ENCODE measurements at places on chromosomes 4 and X. TPM values are rescaled to one million over a fixed set of nuclear protein-coding genes. Genes with fewer than 3 reads are reported as not detected.

DNA sequence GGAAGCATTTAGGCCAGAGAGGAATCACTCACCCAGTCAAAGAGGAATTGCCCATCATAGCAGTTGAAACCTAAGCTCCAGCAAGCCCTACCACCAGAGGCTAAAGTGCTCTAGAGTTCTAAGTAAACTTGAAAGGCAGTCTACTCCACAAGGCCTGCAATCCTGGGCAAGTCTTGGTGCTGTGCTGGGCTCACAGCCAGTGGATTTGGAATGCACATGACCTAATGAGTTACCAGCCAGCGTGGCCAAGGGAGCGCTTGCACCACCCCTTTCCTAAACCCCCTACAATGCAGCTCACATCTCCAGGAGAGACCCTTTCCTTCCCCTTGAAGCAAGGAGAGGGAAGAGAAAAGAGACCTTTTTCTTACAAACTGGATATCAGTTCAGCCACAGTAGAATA is 445.7 kb downstream of the GASK1B start:
- DNase-seq: no peak
- no peak overlapping the region for H3K27ac ChIP-seq
- no peaks in the 10 kb centered on the region for H3K27me3 ChIP-seq
- no peaks in the 10 kb centered on the region for H3K4me1 ChIP-seq

DNA sequence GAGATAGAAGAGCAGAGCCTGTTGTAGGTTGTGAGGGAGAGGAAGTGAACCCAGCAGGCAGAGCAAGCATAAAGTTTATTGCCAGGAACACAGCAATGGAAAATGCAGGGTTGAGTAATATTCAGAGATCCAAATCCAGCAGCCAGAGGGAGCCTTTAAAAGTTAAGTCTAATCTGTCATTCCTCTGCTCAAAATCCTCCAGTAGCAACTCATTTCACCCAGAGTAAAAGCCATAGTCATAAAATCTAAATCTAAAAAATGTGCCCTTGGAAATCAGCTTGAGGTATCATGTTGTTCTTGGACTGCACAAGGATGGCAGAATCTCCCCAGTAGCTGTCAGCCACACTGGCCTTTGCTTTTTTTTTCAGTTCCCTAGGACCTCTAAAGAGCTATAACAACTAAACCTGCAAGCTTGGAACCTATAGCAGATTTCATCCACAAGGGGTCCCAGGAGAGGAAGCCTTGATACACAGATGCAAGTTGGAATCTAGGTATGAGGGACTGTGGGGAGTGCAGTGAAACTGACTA is 62.9 kb upstream of the FRAS1 start:
- DNase-seq: no peak
- no peaks in the 10 kb centered on the region for H3K4me1 ChIP-seq
- no peak overlapping the region for H3K27ac ChIP-seq
- no peak overlapping the region for H3K4me3 ChIP-seq
- peaks cover 35% of the 10 kb centered on the region for H3K27me3 ChIP-seq

- no peak overlapping the region for H3K4me3 ChIP-seq
- peaks cover 2% of the 10 kb centered on the region for H3K27me3 ChIP-seq
- H3K4me1 ChIP-seq: peaks cover 2% of the 10 kb centered on the region
- H3K36me3 ChIP-seq: no peaks in the 10 kb centered on the region
- no peak overlapping the region for H3K27ac ChIP-seq
Observed at GRCh38 chr4:74433541-74434172, 11.3 kb upstream of the AREG start.

DNA sequence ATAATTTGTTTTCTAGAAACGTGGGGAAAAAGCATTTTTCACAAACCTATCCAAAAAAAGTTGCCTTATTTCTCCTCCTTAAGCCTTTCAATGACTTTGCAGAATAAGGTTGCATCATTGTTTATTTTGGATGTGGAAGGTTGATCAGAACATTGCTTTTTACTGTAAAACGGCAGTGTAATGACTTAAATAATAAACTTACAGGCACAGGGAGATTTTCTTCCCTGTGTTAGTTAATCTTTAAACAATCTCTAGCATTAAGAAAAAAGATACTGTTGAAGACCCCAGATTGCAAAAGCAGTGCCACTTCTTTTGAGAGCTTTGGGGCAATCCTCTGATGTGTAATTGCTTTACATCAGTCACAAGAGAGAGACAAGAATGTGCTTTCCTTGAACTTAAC is 153.4 kb downstream of the ARX start:
- DNase-seq: no peak
- no peaks in the 10 kb centered on the region for H3K27me3 ChIP-seq
- H3K36me3 ChIP-seq: peaks cover 11% of the 10 kb centered on the region
- no peak overlapping the region for H3K27ac ChIP-seq
- no peak overlapping the region for H3K4me3 ChIP-seq
- H3K4me1 ChIP-seq: no peaks in the 10 kb centered on the region

The GDPD2 gene
- total RNA-seq: 0.26 TPM

GRCh38 chr4:101393256-101393655 is 45.9 kb upstream of the PPP3CA start:
- H3K27me3 ChIP-seq: no peaks in the 10 kb centered on the region
- no peaks in the 10 kb centered on the region for H3K4me1 ChIP-seq
- DNase-seq: no peak
- H3K27ac ChIP-seq: no peak overlapping the region
- H3K4me3 ChIP-seq: no peak overlapping the region
- H3K36me3 ChIP-seq: peaks cover 4% of the 10 kb centered on the region

The CXorf49 gene
- not detected for total RNA-seq

The MRFAP1L1 gene
- total RNA-seq: 60.7 TPM

- no peaks in the 10 kb centered on the region for H3K27me3 ChIP-seq
- no peaks in the 10 kb centered on the region for H3K4me1 ChIP-seq
- no peak overlapping the region for H3K4me3 ChIP-seq
Observed at GRCh38 chr4:107283587-107284559, 247.8 kb upstream of the DKK2 start.

The ZCCHC18 gene
- total RNA-seq: 3.9 TPM

The ELOVL6 gene
- total RNA-seq: 27.5 TPM

The DAPP1 gene
- total RNA-seq: 24.6 TPM

The PDE6B gene
- 14.6 TPM for total RNA-seq

- H3K27ac ChIP-seq: peak overlapping the region; percentile 99
- peak overlapping the region; percentile 98 for H3K4me3 ChIP-seq
- no peaks in the 10 kb centered on the region for H3K27me3 ChIP-seq
- peak; percentile 94 for DNase-seq
Observed at GRCh38 chr4:40199999-40200874, 3.4 kb downstream of the RHOH start.

GRCh38 chr4:126627255-126627654 is 1005.5 kb upstream of the INTU start:
- no peak overlapping the region for H3K4me3 ChIP-seq
- no peaks in the 10 kb centered on the region for H3K27me3 ChIP-seq
- no peaks in the 10 kb centered on the region for H3K4me1 ChIP-seq
- no peak for DNase-seq

- no peak for DNase-seq
- H3K27me3 ChIP-seq: no peaks in the 10 kb centered on the region
- no peaks in the 10 kb centered on the region for H3K4me1 ChIP-seq
- H3K36me3 ChIP-seq: no peaks in the 10 kb centered on the region
- H3K27ac ChIP-seq: no peak overlapping the region
- H3K4me3 ChIP-seq: no peak overlapping the region
Observed at GRCh38 chrX:113512700-113513395, 672.2 kb upstream of the AMOT start.

DNA sequence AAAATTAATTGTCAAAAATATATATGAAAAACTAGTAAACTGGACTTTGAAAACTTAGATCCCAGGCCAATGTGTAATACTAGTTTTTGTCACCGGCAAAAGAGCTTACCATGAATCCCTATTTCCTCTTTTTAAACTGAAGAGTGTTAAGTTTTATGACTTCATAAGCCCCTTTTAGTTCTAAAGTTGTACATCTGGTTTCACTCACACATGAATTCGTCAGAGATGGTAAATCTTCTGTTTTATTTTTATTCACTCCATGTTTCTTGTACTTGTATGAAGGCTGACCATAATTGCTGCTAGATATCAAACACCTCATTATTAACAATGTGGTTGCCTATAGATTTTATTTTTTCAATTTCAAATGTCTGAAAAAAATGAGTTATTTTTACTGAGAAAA is 827.9 kb downstream of the PCDH7 start:
- no peak overlapping the region for H3K4me3 ChIP-seq
- no peak for DNase-seq
- H3K27ac ChIP-seq: no peak overlapping the region
- H3K36me3 ChIP-seq: no peaks in the 10 kb centered on the region
- no peaks in the 10 kb centered on the region for H3K27me3 ChIP-seq

The NAT8L gene
- total RNA-seq: 0.09 TPM

GRCh38 chr4:117429061-117429460 is 343.7 kb upstream of the TRAM1L1 start:
- no peaks in the 10 kb centered on the region for H3K27me3 ChIP-seq
- DNase-seq: no peak
- H3K27ac ChIP-seq: no peak overlapping the region
- H3K36me3 ChIP-seq: no peaks in the 10 kb centered on the region

The ATOH1 gene
- total RNA-seq: not detected

GRCh38 chr4:87337361-87337760 is 14.7 kb upstream of the HSD17B13 start:
- H3K4me3 ChIP-seq: no peak overlapping the region
- no peak overlapping the region for H3K27ac ChIP-seq
- no peaks in the 10 kb centered on the region for H3K4me1 ChIP-seq
- H3K36me3 ChIP-seq: peaks cover 57% of the 10 kb centered on the region

DNA sequence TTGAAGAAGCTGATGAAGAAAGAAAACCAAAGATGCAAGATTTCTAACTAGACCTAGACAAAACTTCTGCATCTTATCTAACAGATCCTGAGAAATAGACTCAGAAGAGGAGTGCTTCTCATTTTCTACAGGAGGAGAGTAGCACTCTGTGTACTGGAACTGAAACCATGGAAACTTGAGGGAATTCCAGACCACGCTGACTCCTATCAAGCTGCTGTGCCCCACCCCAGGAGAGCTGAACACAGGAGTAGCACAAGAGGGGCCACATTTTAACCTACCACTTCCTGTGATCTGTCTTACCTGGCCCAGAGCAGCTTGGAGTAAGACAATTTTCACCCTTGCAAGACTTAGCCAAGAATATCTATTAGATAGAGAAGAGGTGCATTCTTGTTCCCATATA is 248.9 kb downstream of the SCFD2 start:
- H3K4me1 ChIP-seq: peaks cover 12% of the 10 kb centered on the region
- H3K27ac ChIP-seq: no peak overlapping the region
- no peaks in the 10 kb centered on the region for H3K27me3 ChIP-seq
- H3K36me3 ChIP-seq: peaks cover 7% of the 10 kb centered on the region
- no peak for DNase-seq

The GUCY1B1 gene
- 0.09 TPM for total RNA-seq

GRCh38 chr4:3440979-3441500 is 728 bp upstream of the HGFAC start:
- H3K4me1 ChIP-seq: no peaks in the 10 kb centered on the region
- H3K36me3 ChIP-seq: no peaks in the 10 kb centered on the region
- no peak overlapping the region for H3K4me3 ChIP-seq
- H3K27ac ChIP-seq: no peak overlapping the region
- H3K27me3 ChIP-seq: no peaks in the 10 kb centered on the region

The SOD3 gene
- not detected for total RNA-seq

The GPC4 gene
- total RNA-seq: not detected

- H3K27me3 ChIP-seq: peaks cover 63% of the 10 kb centered on the region
- no peaks in the 10 kb centered on the region for H3K36me3 ChIP-seq
- H3K27ac ChIP-seq: no peak overlapping the region
- H3K4me1 ChIP-seq: peaks cover 16% of the 10 kb centered on the region
Observed at GRCh38 chr4:185127021-185127925, 15.8 kb upstream of the SLC25A4 start.

DNA sequence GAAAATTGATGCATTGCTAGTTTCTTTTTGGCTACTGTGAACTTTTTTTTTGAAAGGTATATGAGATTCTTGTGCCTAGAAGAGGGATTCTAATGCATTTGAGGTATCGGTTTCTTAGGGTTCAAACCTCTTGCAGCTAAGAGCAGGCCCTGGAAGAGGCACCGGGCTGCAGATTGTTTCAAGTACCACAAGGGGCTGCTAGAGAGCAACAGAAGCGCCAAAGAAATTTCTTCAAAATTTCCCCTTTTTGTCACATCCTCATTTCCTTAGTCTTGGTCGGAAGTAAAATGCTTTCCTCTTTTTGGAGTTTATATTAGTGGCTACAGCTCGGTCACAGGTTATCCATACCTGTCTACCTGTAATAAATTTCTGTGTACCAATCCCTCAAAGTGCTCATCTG is 89.8 kb downstream of the PDGFRA start:
- peaks cover 3% of the 10 kb centered on the region for H3K36me3 ChIP-seq
- H3K4me3 ChIP-seq: no peak overlapping the region
- DNase-seq: no peak

- no peak overlapping the region for H3K4me3 ChIP-seq
- H3K27me3 ChIP-seq: no peaks in the 10 kb centered on the region
- peaks cover 7% of the 10 kb centered on the region for H3K36me3 ChIP-seq
- DNase-seq: no peak
Observed at GRCh38 chr4:26622913-26623312, 39.0 kb downstream of the TBC1D19 start.

DNA sequence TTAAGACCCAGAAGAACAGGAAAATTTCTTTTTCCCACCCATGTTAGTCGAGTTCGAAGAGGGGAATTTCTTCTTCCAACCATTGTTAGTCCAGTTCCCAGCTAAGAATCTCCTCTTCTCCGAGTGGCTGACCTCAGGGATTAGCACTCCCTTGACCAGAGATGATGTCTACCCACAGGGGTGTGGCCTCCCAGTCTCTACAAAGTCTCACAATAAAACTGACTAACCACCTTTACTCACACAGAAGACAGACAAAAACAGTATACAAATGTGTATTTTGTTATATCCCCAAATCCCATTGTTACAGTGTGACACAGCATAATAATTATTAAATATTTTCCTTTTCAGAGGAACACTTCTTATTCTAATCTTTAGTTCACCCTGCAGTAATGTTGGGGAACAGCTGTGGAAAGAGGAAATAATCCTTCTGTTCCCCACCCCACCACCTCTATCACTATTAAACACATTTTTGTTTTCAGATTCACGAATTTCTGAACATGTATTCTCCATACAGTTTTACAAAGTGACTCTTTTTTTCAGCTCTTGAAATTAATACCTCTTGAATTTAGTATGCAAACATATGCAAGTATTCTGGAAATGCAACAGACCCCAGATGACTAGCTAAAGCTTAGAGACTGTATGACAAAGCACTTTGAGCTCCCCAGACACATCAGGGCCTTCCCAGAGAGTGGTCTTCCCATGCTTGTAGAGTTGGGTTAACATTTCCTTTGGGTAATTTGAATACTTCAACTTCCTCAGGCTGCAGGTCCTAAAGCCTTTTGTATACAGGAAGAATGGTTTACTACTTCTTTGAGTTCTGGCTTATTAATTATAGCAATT is 62.5 kb upstream of the NFKB1 start:
- no peak overlapping the region for H3K27ac ChIP-seq
- H3K27me3 ChIP-seq: no peaks in the 10 kb centered on the region
- H3K4me3 ChIP-seq: no peak overlapping the region
- DNase-seq: no peak

DNA sequence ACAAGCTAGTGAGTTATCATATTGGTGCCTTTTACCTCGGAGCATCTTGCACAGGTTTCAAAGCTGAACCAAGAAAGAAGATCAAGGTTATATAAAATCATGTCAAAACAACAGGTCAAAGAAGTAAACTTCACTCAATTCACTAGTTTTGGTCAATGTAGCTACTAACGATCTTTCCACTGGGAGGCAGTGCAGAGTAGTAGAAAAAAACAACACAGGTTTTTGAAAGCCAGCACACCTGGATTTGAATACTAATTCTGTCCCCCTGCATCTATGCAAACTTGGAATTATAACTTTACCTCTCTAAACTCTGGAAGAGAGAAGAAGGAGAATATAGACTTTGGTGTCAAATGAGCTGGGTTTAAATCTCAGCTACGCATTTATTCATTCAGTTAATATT is 266.1 kb downstream of the GRIA3 start:
- H3K4me1 ChIP-seq: no peaks in the 10 kb centered on the region
- H3K27me3 ChIP-seq: no peaks in the 10 kb centered on the region
- no peak for DNase-seq
- H3K27ac ChIP-seq: no peak overlapping the region

Data from activated CD8-positive, alpha-beta memory T cell treated with anti-CD3 and anti-CD28 coated beads, Interleukin-2, amount 10 ng/mL, durations not matched to agents 7 days and 5 days (primary cell).